GM13977 (cell line): ENCODE measurements at places on chromosomes 4 and X.

DNA sequence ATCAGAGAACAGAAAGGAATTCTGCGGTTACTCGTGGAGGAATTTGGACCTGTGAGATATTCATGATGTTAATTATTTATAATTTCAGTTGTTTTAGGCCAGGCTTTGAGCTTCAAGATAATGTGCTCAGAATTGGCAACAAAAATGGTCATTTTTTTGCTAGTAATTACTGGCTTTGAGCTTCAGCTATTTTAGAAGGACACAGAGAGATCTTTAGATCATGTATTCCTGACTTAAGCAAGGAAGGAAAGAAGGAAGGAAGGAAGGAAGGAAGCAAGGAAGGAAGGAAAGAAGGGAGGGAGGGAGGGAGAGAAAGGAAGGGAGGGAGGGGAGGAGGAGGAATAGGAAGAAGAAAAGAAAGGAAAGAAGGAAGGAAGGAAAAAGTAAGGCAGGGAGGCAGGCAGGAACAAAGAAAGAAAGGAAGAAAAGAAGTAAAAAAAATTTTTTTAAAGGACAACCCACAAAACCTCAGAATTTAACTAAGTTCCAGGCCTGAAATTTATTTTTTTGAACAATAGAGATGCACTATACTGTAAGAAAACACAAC, 277.9 kb upstream of the KLF3 start:
- no peak for DNase-seq

DNA sequence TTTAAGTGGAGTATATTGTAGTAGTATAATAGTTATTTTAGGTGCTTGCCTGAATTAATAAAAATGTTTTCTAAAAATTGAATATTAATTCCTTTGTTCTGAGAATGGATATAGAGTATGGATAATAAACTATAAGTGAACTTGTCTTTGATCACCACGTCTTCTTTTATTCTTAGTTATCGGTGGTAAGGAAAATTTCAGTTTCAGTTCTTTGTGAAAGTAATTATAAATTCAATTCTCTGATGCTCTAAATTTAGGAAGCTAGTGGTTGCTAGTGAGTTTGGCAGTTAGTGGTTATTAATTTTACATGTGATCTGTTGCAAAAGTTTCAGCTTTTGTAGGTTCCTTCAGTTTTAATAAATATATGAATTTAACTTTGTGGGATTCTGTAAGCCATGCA, 30.8 kb downstream of the MRPL1 start:
- no peak for DNase-seq

GRCh38 chr4:184645904-184646610, 3.2 kb downstream of the CASP3 start:
- no peak for DNase-seq

- DNase-seq: no peak
These were observed 466.2 kb downstream of the PDGFC start for GRCh38 chr4:156505341-156505955.

DNA sequence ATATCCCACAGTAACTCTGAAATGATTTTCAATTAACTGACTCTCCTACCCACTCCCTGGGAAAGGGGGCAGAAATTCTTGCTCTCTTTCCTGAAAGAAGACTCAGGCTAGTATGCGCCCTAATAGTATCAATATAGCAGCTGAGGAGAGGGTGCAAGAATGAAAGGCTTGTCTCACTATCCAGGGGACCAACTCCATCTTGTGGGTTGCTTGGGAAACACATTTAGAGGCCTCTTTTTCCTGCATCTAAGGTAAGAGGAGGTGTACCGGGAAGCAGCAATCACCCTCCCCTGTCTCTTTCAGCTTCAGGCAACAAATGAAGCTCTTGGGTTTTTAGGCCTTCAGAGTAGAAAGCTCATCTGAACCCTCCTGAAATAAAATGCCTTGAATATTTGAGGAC, 11.3 kb downstream of the TMEM255A start:
- DNase-seq: no peak

DNA sequence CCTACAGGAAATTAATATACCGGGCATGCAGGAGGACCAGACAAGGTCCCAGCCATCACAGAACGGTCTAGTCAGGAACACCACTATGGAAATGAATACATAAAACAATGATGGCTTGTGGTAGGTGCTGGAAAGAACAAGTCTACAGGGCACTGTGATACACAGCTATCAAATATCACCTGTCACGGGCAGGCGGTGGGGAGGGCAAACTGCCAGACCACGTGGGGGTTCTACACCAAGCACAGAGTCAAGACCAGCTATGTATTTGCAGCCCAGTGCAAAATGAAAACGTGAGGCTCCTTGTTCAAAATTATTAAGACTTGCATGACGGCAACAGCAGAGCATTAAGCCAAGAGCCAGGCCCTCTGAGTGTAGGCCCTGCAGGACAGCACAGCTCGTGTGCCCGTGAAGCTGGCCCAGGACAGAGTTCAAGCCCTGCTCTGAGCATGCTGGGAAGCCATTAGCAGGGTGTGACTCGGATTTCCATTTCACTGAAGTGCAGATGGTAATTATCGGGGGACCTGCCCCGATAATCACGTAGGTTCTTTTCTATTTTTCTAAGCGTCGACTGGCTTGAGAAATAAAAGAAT, 83.6 kb downstream of the JAKMIP1 start:
- DNase-seq: no peak

DNA sequence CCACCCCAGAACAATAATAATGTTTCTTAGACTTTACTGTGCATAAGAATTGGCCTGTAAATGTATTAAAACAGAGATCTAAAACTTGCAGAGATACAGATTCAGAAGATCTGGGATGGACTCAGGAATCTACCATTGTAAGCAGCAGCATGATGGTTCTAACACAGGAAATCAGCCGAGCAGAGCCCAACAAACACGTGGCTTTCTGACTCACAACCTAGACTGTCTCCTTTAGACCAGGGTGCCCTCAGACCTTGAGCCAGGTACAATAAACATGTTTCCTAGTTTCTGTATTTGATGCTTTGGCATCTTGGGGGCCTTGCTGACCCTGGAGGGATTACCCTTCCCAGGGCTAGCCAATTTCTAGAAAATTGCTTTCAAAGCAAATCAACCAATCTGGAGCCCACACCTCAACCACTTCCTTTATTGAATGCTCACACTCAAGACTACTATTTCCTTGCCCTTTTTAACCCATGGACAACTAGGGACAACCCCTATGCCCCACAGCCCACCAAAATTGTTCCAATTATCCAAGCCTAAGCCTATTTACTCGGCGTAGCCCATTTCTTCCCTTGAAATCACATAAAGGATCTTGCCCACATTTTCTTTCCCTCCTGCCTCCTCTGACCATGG, 80.5 kb downstream of the TBC1D9 start:
- no peak for DNase-seq

DNA sequence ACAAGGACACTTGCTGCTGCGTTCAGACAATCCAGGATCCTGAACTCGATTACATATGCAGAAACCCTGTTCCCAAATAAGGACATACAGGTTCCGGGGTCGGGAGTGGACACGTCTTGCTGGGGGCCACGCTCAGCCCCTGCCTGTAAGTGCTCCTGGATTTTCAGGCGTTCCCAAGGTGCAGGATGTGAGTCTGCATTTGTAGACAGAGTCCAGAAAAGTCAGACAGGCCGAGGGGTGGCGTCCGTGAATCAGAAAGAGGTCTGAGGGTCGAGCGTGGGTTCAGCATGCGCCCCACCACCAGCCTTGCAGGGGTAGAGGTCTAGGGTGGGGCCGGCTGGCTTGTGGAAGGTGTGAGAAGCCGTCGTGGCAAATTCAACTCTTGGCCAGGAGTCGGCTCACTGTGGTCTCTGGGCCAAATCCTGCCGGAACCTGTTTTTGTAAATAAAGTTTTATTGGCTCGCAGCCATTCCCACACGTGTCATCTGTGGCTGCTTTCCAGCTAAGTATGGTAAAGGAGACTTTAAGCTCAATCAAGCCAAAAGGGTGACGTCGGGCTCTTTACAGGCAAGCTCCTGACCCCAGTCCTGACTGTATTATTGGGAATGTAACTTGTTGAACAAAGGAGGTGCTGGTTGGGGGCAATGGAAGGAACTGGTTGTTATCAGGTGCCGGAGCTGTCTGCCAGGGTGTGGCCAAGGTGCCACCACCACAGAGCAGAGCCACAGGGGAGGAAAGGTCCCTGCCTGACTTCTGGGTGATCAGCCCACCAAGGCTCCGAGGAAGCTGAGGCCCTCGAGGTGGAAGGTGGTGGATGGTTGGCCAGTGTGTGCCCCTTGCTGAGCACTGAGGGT, 7.4 kb downstream of the DOK7 start:
- no peak for DNase-seq

DNA sequence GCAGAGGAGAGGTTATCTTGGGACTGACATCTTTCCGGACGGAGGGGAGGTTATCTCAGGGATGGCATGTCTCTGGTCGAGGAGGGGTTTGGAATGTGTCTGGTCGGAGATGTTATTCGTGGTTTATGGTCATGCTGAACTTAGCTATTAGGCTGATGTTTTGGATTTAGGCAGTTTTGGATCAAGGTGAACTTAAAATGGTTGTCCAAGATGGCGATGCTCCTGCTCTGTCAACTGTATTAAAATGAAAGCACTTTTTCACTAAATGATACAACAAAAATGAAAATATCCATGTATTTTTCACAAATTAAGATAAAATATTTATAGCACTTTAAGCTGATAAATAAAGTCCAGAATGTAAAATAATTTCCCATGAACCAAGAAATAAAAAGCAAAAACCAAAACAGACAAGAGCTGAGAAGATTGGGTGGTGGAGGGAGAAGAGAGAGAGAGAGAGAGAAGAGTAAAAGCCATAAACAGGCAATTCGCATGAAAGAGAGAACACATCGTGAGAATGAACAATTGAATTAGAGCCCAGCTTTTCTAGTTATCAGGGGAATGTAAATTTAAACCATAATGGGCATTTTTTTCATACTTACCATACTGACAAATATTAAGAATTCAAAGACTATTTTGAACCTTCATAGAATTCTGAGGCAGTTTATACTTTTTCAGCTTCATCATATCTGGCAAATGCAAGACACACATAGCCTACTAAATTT, 2236.0 kb upstream of the AGA start:
- DNase-seq: no peak

GRCh38 chrX:81957900-81958545, 756.1 kb downstream of the SH3BGRL start:
- peak; percentile 29 for DNase-seq

- DNase-seq: no peak
These were observed 5.4 kb upstream of the CCSER1 start for GRCh38 chr4:90121676-90122354.

DNA sequence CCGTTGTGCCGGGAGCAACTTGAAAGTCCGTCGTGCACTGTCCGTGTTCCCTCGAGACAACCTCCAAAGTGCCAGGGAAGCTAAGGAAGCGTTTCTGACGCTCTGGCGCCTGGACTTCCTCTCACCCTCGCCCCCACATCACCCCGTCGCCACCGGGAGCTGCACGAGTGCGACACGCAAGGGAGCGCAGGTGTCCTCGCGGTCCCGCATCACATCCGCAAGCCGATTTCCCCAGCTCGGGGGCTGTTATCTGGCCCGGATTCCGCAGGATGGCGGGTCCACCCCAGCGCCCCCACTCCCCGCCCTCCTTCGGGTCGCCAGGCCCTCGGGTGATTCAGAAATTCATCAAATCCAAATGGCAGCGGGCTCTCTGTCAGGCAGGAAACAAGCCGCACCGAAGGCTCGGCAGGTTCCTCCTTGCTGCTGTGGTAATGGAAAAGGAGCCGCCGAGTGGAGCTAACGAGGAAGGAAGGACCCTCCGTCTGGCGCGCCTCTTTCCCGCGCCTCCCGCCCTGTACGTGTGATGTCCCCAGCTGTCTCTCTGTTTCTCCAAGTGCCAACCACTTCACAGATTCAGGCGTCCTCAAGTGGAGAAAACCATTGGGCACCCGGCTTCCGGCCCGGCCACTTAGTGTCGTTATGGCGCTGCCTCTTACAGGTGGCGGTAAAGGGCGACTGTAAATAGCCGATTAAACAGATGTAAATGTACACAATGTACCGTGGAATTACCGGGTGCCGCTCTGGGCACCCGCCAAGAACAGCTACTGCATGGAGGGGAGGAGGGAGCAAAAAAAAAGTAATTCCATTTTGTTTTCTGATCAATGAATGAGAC, 921 bp upstream of the SETD7 start:
- peak; percentile 36 for DNase-seq

DNA sequence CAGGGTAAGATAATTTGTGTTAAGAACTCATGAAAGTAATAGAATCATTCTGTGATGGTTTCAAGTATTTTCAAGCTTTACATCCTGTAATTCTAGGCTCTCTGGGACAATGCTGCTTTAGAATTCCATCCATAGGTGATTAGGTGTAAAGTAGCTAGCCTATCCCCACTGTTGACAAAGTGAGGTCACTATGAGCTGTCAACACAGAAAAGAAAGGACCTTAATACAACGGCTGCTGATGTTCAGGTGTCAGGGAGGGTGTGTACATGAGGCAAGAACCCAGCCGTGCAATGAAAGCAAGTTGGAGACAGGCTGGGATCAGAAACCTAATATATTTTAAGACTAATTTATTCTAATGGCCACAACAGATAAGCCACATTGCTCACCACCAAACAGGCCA, 36.8 kb upstream of the SH3RF1 start:
- DNase-seq: no peak

GRCh38 chr4:122701965-122702364, 30.5 kb upstream of the BBS12 start:
- no peak for DNase-seq

DNA sequence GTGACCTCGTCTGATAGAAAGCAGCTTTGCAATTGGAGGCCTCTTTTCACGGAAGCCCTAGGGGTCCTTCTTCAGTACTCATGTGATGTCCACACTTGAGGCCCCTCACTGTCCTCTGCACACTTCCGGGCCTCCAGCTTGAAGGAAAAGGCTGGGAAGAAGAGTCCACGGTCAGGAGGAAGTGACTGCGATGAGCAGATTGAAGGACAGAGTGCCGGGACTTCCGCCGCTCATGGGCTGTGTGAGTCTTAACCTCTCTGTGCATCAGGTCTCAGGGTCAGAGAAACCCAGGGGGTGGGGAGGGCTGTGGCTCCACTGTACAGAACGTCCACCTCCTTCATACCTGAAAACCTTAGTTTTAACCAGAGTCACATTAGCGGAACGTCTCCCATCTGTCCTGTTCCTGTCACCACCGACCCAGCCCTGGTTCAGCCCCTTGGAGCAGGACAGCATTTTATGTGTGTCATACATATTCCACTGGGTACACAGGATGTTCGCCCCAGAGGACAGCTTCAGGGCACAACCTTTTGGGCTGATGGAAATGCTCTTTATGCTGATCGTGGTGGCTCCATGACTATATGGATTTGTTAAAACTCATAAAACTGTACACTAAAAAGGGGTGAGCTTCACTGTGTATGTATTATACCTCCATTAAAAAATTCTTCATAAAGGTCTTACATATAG, 51.0 kb upstream of the SORCS2 start:
- DNase-seq: no peak

DNA sequence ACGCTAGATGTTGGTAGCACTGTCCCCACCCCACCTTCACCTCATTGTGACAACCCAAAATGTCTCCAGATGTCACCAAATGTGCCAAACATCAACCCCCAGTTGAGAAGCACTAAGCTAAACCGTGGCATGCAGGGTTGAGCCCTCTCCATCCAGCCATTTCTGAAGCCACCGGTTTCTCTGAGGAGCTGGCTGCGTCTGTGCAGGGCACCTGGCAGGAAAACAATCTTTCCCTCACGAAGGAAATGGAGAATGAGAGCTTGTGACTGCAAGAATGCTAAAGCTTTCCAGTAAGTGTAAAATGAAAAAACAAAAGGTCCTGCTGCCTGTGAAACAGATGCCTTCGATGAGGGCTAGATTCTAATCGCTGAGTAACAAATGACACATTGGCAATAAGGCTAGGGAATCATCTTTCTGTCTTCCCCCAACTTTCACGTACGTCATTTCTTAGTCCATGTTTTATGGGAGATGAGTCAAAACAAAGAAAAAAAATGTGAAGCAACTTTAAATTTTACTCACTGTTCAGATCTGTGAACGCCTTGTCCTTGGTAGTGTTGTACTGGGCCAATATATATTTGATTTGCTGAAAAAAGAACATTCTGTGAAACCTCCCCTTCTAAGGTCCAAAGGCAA, 59.9 kb downstream of the PROM1 start:
- no peak for DNase-seq
